ENCODE measurements at places on chromosomes 5 and 9.
A peak's percentile ranks its signal among the peaks of the same experiment; 100 is the strongest.

GRCh38 chr5:136275601-136276000 lies 82.6 kb upstream of the SMIM32 start:
- DNase-seq, result no peak

DNA sequence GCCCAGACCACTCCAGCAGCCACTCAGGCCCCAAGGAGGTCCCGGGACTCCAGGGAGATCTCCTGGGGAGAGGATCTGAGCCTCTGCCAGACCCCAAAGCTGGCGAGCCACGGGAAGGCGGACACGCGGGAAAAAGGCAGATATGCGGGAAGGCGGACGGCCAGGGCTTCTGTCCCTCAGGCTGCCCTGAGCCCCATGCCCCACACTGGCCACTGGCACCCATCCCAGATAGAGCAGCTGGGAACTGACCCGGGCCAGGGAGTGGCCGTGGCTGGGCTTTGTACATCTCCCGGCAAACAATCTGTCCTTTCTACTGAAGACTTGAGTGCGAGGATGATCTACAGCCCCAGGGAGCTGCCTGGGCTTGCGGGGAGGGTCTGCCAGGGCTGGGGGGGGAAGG lies 21.1 kb upstream of the NOTCH1 start:
- DNase-seq, result no peak

- no peak for DNase-seq
These were observed 1.1 kb downstream of the RPS23 start for GRCh38 chr5:82276800-82277612.

DNA sequence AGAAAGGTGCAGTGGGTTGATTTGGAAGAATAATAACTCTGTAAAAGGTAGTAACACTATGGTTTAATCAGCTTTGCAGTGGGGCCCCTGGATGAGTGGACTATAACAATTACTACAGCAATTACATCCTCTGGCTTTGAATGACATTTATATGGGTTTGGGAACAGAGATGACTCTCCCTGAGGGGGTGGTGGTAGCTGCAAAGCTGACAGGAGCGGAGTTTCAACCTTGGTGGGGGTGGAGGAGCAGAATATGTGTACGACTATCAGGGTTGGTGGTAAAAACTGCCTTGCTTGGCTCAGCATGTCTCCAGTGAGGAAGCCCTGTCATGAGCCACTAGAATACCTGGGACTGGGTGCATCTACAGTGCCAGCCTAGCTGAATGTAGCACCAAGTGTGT lies 28.3 kb upstream of the NR3C1 start:
- DNase-seq, result no peak

DNA sequence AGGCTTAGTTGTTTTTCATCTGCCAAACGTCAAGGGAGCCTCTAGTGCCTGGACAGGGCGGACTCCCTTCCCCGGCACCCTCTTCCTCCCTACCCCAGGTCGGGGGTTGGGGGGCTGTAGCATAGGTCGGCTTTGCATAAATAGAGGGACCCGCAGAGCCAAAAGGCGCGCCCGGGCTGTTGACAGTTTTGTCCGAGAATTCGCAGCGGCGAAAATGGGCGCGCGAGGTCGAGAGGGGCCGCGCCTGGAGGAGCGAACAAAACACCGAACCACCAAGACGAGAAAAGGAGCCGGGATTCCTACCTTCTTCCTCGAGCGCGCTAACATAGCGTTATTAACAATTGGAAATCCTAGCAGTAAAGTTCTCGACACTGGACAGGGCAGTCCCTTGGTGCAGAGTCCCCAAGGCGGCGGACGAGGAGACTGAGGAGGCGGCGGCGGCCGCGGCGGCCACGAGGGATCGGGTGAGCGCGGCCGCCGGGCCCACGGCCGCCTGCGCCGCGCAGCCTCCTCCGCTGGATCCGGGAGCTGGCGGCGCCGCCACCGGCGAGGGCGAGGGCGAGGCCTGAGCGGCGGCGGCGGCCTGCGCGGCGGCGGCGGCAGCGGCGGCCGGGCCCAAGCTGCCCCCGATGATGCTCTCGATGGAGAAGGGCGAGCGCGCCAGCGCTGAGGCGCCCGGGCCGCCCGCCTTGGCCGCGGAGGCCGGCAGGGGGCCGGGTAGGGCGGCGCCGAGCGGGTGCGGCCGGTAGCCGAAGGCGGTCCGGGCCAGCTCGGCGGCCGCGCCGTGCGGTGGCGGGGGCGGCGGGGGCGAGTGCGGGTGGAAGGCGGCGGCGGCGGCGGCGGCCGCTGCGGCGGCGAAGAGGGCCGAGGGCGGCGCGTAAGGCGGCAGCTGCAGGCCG lies 1.7 kb downstream of the FOXD1 start:
- no peak for DNase-seq

- no peak for DNase-seq
These were observed 8.6 kb downstream of the SLC45A2 start for GRCh38 chr5:33975852-33976251.

GRCh38 chr9:69834591-69835184 lies 14.1 kb downstream of the CFAP95 start:
- no peak for DNase-seq

DNA sequence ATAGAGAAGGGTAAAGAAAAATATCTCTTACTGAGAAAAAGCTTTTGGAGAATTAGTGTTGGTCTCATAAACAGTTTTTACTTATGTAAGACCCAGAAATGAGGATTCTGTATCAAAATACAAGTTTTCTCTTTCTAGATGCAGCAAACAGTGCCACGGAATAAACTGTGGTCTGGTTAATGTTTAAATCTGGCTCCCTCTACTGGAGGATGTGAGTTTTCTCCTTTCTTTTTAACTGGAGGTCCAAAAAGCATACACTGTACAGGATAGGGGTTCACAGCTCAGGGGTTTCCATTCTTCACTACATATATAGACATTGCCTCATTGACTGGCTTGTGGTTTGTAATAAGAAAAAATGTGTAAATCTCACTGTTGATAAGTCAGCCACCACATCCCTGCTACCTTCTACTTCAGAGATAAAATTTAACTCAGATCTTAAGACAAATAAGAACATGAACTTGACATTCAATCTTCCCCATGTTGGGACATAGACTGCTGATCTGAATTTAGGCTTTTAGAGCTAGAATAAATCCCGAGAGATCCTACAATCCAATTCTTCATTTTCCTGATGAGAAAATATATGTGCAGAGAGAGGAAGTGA lies 98.9 kb downstream of the CFAP95 start:
- peak; percentile 66 for DNase-seq

DNA sequence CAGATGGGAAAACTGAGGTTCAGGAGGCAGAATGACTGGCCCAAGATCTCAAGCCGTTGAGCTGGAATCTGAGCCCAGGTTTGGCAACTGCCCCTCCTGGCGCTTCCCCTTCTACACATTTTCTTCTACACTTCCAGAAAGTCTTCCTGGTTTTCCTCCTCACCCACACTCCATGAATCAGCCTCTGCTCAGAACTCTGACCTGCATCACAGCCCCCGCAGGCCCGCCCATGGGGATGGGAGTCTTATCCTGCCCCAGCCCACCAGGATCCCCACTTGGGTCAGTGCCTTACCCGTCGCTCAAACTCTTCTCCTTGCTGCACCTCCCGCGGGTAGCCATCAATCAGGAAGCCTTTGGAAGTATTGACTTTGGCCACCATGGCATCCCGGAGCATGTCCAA lies 5.9 kb downstream of the AK1 start:
- DNase-seq, result no peak

DNA sequence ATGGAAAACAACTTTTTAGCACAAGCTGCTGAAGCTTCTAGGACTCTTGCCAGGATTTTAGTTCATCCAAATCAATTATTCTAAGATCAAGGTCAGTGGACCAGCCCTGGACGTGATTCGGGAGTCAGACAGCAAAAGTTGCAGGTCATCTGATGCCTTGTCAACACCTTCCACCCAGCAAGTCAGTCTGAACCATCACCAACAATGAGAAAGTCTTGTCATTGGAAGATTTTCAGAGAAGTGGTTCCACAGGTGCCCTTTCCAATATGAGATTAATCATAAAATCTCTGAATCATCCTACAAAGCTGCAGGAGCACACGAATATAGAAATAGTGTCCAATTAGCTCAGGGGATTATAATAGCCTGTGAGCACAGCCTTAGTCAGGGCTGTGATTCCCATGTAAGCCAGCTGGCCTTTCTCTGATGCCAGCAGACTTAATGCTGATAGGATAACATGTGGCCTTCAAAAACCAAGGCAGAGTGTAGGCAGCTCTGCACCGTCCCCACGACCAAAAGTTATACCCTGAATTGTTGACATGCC lies 445.0 kb upstream of the TRPC7 start:
- no peak for DNase-seq

GRCh38 chr5:149474198-149474597 lies 77.0 kb downstream of the CSNK1A1 start:
- no peak for DNase-seq

DNA sequence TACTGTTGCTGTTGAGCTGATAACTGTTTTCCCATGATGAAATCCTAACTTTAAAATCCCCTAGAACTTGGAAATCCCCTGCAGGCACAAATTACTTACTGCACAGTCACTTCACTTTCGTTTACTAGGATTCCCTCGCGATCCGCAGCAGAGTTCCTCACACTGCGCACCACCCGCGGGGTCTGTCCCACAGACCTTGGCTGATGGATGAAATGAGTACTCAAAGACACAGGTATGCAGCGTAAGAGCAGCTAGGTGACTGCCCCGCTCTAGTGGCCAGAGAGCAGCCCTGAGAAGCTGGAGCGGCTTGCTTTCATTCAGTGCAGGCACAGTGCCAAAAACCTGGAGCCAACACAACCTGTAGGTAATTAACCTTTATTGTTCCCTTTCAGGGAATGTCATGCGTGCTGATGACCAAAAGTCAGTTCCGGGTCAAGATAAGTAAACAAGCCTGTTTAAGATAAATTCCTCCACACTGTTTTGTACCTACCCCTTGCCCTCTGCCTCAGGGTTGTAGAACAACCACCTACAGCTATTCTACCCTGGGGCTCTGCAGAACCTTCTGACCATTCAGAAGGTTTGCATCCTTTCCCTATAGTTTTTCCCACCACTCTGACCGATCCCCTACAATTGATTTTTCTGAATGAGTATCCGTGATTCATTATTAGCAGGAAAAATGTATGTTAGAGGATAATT lies 191.2 kb downstream of the CDH9 start:
- DNase-seq, result no peak

- no peak for DNase-seq
These were observed 93.4 kb downstream of the ANKH start for GRCh38 chr5:14777932-14778791.

- peak; percentile 23 for DNase-seq
These were observed 114.3 kb upstream of the DAP start for GRCh38 chr5:10875201-10875768.

DNA sequence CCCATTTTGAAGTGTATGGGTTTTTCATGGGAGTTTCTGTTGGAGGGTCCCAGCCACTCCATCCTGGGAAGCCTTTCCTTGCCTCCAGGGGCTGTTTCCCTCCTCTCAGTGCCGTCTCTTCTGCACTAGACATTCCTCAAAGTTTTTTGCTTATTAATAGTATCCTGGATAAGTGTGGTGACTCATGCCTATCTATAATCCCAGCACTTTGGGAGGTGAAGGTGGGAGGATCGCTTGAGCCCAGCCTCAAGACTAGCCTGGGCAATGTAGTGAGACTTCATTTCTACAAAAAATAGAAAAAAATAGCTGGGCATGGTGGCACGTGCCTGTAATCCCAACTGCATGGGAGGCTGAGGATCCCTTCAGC lies 43.1 kb downstream of the RALGPS1 start:
- DNase-seq, result no peak

- no peak for DNase-seq
These were observed 25.9 kb upstream of the BOD1 start for GRCh38 chr5:173642191-173642816.

GRCh38 chr5:83426855-83427254 lies 44.7 kb upstream of the VCAN start:
- DNase-seq, result no peak

DNA sequence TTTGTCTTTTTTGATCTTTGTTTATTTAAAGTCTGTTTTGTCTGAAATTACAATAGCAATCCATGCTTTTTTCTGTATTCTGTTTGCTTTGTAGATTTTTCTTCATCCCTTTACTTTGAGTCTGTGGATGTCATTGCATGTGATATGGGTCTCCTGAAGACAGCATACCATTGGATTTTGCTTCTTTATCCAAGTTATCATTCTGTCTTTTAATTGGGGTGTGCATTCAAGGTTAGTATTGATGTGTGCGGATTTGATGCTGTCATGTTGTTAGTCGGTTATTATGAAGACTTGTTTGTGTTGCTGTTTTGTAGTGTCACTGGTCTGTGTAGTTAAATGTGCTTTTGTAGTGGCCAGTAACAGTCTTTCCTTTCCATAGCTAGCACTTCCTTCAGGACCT lies 23.0 kb downstream of the POLK start:
- DNase-seq, result no peak

DNA sequence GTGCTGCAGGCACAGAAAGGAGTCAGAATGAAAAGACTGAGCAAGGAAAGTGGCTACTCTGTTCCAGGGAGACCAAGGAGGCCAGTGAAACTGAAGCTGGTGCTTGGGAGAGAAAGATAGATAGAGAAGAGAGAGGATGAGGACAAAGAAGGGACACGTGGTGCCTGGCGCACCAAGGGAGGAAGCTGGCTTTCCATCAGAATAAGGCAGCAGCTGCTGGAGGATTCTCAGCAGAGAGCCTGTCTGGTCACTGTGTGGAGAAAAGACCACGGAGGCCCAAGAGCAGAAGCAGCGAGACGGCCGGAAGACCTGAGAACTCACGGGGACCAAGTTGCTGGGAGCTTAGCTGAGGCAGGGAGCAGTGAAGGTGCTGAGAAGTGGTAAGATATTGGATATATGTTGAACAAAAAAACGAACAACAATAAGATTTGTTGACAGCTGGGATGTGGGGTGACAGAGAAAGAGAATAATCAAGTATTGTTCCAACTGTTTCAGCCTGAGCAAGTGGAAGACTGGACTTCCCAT lies 116.1 kb downstream of the SEMA5A start:
- no peak for DNase-seq

DNA sequence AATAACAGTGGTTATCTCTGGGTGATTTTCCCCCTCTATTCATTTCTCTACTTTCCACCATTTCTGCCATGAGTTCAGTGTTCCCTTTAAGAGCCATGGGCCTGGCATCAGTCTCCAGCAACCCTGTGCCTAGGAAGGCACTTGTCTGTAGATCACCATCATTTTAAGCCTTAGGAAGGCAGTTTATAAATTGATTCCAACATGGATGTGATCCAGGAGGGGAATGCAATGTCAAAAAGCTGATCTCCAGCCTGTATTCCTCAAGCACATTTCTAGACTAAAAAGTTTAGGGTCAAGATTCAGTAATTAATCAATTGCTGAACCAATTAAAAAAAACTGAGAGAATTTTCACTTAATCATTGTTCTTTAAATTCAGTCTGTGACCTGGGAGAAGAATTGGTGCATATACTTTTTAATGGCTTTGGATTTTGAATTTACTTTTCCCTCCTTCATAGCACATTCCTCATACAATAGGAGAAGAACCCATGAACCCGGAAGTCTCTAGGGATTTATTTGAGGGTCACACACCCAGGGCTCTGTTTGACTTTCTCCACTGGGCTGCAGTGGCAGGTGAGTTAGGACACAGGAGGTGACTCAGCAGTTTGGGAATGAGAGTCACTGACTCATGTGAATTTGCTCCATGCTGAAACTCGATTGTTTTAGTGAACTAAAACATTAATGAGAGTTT lies 6.1 kb upstream of the ERMP1 start:
- DNase-seq, result no peak

Measured in inflammatory macrophage treated with lipopolysaccharide for 4 hours (primary cell).